ENCODE measurements at places on chromosomes 6 and 20.
A peak's percentile ranks its signal among the peaks of the same experiment; 100 is the strongest.

- peaks cover 9% of the 10 kb centered on the region for H3K4me1 ChIP-seq
- peak; percentile 75 for DNase-seq
- no peak overlapping the region for H3K4me3 ChIP-seq
Measured at GRCh38 chr6:3748208-3749066, 3.1 kb downstream of the PXDC1 start.

DNA sequence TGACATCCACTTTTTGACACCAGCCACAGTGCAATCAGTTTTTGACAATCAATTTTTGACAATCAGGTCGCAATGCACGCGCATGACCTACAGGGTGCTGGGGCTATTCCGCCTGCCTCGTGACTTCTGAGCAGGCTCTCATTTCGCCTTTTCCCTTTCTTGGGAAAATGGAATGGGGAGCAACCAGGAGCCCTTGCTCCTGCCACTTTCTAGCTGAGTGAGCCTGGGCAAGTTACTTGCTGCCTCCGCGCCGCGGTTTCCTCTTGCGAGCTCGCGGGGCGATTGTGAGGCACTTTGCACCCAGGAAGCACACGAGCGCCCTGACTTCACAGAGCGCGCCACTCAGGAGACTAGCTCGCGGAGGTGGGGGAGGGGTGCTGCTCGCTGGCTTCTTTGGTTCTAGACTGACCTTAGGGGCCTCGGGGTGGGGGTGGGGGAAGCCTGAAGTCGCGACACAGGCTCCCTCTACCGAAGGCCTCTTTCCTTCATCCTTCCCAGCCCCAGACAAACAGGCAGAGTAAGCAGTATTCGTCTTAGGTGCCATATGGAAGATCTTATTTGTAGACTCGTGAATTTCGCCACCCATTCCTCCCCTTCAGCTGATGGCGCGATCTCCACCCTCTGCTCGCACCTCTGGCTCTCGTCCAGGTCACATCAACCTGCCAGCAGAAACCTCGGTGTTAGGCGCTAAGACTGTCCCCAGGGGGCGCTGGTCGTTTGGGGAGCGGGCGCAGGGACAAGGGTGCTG, 4.6 kb downstream of the TP53TG5 start:
- peak overlapping the region; percentile 23 for H3K4me3 ChIP-seq
- H3K36me3 ChIP-seq, result no peaks in the 10 kb centered on the region
- no peaks in the 10 kb centered on the region for H3K4me1 ChIP-seq
- H3K27ac ChIP-seq, result no peak overlapping the region
- no peaks in the 10 kb centered on the region for H3K27me3 ChIP-seq

DNA sequence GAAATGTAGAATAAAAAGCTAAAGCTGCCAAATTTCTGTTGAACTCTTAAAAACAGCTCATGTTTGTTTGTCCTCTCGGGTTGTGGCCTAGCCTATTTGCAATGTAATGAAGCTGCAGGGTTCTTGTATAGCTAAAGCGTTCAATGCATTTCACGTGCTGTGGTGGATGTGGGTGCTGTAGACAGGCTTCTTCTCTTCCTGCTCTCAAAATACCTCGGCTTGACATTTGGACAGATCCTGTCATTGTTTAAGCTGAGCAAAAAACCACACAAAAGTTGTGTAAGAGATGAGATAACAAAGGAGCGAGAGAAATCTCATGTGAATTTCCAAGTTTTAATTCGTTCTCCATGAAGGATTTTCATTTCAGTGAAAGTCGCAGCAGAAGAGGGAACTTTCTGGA, 196.3 kb upstream of the UST start:
- H3K27me3 ChIP-seq, result no peaks in the 10 kb centered on the region
- peak; percentile 84 for DNase-seq
- H3K4me1 ChIP-seq, result peaks cover 12% of the 10 kb centered on the region
- no peaks in the 10 kb centered on the region for H3K36me3 ChIP-seq
- no peak overlapping the region for H3K27ac ChIP-seq
- no peak overlapping the region for H3K4me3 ChIP-seq

GRCh38 chr6:100300221-100300736, 164.4 kb downstream of the SIM1 start:
- no peak overlapping the region for H3K27ac ChIP-seq
- no peaks in the 10 kb centered on the region for H3K27me3 ChIP-seq
- H3K36me3 ChIP-seq, result no peaks in the 10 kb centered on the region
- DNase-seq, result no peak

DNA sequence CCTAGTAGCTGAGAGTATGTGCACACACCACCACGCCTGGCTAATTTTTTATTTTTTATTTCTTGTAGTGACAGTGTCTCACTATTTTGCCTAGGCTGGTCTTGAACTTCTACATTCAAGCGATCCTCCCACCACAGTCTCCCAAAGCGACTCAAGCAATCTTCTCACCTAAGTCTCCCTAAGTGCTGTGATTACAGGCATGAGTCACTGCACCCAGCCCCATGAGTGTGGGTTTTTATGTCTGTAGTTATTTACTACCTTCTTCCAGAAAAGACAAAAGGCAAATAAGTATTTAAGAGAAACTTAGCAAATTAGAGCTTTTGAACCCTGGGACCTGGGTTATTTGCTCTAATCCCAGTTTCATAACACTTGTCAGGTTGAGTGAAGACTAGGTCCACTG, 92.3 kb upstream of the HCRTR2 start:
- H3K27ac ChIP-seq, result no peak overlapping the region
- H3K36me3 ChIP-seq, result no peaks in the 10 kb centered on the region
- no peaks in the 10 kb centered on the region for H3K27me3 ChIP-seq

DNA sequence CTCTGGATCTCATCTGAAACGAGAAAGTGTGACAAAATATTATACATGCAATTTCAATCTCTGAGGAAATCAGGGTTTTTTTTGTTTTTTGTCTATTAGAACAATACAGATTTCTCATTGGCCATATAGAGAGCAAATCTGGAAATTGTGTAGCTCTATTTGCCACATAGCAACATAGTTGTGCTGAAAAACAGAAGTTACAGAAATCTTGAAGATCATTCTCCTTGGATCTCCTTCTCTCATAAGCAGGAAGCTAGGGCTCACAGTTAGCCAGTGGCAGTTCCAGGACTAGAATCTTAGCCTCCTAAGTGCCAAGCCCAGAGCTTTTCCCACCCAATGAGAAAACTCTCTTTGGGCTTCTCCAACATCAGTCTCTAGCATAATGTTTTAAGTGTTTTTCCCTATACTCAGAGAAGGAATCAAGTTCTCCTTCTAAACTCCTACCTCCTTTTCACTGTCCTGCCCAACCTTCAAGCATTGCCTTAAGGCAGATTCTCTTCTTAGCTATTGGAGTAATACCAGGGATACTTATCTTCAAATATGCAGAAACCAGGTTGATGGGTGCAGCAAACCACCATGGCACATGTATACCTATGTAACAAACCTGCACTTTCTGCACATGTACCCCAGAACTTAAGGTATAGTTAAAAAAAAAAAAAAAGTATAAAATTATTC, 211.6 kb downstream of the ALDH8A1 start:
- H3K27ac ChIP-seq, result no peak overlapping the region
- H3K4me1 ChIP-seq, result no peaks in the 10 kb centered on the region
- no peaks in the 10 kb centered on the region for H3K36me3 ChIP-seq
- H3K27me3 ChIP-seq, result no peaks in the 10 kb centered on the region

DNA sequence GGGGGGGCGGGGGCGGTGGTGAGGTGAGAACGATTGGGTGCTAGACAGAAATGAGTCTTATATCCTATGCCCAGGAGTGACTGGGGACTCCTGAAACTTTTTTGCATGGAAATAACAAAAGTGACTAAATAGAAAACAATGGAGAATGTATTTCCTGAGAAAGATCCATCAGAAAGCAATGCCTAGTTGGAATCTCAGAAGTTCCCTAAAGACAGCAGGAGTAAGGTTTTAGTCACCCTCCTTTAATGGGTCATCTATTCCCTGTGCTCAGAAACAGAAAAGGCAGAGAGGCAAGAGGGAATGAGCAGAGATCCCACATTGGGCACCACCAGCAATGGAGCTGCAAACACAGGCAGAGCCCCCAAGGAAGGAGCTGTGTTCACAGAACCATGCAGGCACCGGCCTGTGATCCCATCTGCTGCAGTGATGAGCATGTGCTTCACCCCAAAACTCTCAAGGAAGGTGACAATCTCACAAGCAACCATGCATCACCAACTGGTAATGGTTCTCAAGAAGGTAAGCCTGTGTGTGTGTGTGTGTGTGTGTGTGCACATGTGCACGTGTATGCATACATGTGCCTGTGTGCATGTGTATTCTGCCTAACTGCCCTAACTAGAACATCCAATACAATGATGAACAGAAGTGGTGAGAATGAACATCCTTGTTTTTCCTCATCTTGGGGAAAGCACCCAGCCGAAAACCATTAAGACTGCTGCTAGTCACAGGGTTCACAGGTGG, 168.4 kb downstream of the WDR27 start:
- no peak overlapping the region for H3K4me3 ChIP-seq
- H3K27me3 ChIP-seq, result no peaks in the 10 kb centered on the region
- DNase-seq, result no peak

- DNase-seq, result no peak
- no peak overlapping the region for H3K27ac ChIP-seq
- no peak overlapping the region for H3K4me3 ChIP-seq
- H3K36me3 ChIP-seq, result no peaks in the 10 kb centered on the region
- no peaks in the 10 kb centered on the region for H3K27me3 ChIP-seq
Measured at GRCh38 chr20:25606094-25606695, 17.6 kb downstream of the NANP start.

- H3K27ac ChIP-seq, result no peak overlapping the region
- H3K27me3 ChIP-seq, result no peaks in the 10 kb centered on the region
- H3K4me1 ChIP-seq, result peaks cover 6% of the 10 kb centered on the region
- DNase-seq, result no peak
- no peak overlapping the region for H3K4me3 ChIP-seq
- H3K36me3 ChIP-seq, result no peaks in the 10 kb centered on the region
Measured at GRCh38 chr20:18440403-18440802, 26.4 kb downstream of the DZANK1 start.

DNA sequence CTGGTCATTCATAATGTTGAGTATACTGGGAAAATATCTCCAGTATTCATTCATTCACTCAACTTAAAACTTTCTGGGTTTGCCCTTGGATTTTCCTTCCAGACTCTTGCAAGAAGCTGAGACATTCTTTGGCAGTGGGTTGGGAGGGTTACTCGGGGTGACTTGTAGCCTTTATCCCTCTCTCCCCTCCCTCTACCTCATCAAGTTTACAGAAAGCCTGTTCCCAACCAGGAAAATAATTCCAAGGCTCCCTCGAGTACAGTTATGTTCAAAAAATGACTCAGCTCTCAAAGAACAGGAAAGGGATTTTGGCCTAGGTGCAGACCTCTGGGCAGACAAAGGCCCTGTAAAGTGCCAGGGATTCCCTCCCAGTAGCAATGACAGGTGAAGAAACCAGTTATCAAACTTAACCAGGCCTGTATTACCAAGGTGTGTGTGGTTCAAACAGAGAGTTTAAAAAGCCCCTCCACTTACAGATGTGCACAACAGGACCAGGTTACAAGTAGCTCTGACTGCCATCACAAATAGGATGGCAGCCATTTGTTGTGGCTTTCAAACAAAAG, 22.2 kb downstream of the FKBP1A start:
- peaks cover 10% of the 10 kb centered on the region for H3K36me3 ChIP-seq
- no peak overlapping the region for H3K4me3 ChIP-seq
- no peak for DNase-seq
- H3K4me1 ChIP-seq, result peaks cover 1% of the 10 kb centered on the region

DNA sequence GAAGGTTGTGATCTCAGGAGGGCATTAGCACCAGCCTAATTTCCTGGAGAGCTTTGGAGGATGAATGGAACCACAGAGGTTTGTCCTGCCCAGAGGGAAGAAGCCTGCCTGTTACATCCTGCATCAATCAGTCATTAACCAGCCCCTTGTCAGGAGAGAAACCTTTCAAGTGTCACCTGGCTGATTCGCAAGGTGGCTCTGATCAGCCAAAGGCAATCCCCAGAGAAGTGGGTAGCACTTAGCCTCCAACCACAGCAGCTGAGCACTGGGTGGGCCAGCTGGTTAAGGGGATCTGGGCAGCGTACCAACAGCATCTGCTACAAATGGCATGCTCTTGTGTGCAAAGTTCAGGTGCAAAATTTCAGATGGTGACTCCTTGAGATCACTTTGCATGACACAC, 26.9 kb downstream of the ANKEF1 start:
- no peaks in the 10 kb centered on the region for H3K27me3 ChIP-seq
- H3K4me1 ChIP-seq, result no peaks in the 10 kb centered on the region
- DNase-seq, result no peak
- peaks cover 5% of the 10 kb centered on the region for H3K36me3 ChIP-seq
- H3K4me3 ChIP-seq, result no peak overlapping the region
- H3K27ac ChIP-seq, result no peak overlapping the region

DNA sequence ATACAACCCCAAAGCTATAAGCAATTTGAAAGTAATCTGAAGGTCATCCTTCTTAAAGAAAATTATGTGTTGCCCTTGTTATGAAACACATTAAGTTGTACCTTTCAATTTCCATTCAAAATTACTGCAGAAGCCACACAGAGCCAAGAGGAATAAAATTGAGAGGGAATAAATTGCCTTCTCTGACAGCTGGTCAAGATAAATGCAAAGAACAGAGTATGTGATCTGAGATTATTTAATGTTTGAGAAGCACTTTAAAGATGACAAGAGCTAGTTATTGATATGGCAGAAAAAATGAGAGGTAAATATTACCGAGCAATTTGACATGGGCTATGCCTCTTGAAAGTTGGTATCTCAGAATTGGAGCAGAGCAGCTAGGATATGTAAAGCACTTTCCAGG, 61.6 kb downstream of the TRDN start:
- H3K4me1 ChIP-seq, result peaks cover 2% of the 10 kb centered on the region
- H3K36me3 ChIP-seq, result peaks cover 6% of the 10 kb centered on the region
- no peak overlapping the region for H3K27ac ChIP-seq

DNA sequence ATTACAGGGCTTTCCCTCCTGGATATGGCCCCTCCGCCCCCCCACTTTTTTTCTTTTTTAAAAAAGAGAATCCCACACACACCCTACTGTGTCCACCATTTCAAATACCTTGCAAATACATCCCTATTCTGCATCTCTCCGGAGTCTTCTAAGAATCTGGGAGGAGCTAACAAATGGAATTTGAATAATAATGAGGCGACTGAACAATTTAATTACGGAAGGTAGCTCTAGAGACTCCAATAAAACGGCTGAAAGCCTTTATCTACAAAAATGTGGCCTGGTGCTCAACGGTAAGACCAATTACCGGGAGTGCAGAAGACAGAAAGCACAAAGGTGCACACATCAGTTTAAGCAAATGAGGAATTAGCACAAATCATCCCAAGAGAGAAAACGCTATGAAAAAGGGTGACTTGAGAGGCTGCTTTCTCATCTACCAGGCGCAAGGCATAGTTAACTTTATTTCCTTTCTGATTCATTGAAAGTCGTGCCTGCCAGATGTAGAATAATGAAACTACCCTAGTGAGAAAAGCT, 1.8 kb downstream of the RRAGD start:
- H3K4me3 ChIP-seq, result peak overlapping the region; percentile 72
- peaks cover 38% of the 10 kb centered on the region for H3K4me1 ChIP-seq
- H3K36me3 ChIP-seq, result no peaks in the 10 kb centered on the region
- no peak for DNase-seq
- peak overlapping the region; percentile 94 for H3K27ac ChIP-seq

GRCh38 chr6:156900292-156900691, 123.1 kb downstream of the ARID1B start:
- DNase-seq, result no peak
- H3K27me3 ChIP-seq, result no peaks in the 10 kb centered on the region
- peaks cover 24% of the 10 kb centered on the region for H3K4me1 ChIP-seq
- no peak overlapping the region for H3K4me3 ChIP-seq
- H3K27ac ChIP-seq, result no peak overlapping the region
